ENCODE measurements at places on chromosomes 3 and 15. TPM values are rescaled to one million over a fixed set of nuclear protein-coding genes. Genes with fewer than 3 reads are reported as not detected.

DNA sequence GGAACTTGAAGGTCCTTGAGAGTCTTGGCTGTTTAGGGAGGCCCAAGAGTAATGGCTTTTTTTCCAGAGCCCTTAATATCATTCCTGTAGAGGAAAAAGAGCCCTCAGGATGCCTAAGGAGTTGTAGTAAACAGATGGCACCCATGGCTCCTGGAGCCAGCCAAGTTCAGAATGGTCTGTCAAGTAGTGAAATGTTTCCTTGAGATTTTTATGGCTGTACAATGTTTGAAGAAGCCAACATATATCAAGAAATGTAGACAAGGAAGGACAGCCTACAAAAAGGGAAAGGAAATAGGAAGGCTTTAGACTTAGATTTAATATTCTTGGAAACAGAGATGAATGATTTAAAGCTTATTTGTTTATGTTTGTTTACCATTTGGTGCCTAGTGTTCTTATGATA lies 334.8 kb downstream of the SATB1 start:
- no peak for DNase-seq

- no peak for DNase-seq
These were observed 133.5 kb downstream of the FBLN2 start for GRCh38 chr3:13682331-13683013.

The GOLGA8A gene
- 55.8 TPM for total RNA-seq

The LAMB2 gene
- total RNA-seq: 181 TPM

Data from Caco-2 (cell line).